ENCODE measurements at places on chromosomes 1 and 21. TPM values are rescaled to one million over a fixed set of nuclear protein-coding genes. Genes with fewer than 3 reads are reported as not detected.

The FCRL5 gene
- not detected for total RNA-seq

The SPATA45 gene
- not detected for total RNA-seq

The VSIG8 gene
- not detected for total RNA-seq

The MIXL1 gene
- not detected for total RNA-seq

The SPATA21 gene
- total RNA-seq, result not detected

The CD48 gene
- 332 TPM for total RNA-seq

The FNDC7 gene
- total RNA-seq, result not detected

The P3H1 gene
- 48.1 TPM for total RNA-seq

The TIE1 gene
- 1.9 TPM for total RNA-seq

The FOXD2 gene
- 0.53 TPM for total RNA-seq

The PRAMEF2 gene
- not detected for total RNA-seq

The SELP gene
- total RNA-seq, result 0.18 TPM

The CCDC30 gene
- 1.5 TPM for total RNA-seq

The GOLT1A gene
- not detected for total RNA-seq

The BSND gene
- 0.12 TPM for total RNA-seq

The SPRR2E gene
- not detected for total RNA-seq

The RAB3GAP2 gene
- 54.0 TPM for total RNA-seq

DNA sequence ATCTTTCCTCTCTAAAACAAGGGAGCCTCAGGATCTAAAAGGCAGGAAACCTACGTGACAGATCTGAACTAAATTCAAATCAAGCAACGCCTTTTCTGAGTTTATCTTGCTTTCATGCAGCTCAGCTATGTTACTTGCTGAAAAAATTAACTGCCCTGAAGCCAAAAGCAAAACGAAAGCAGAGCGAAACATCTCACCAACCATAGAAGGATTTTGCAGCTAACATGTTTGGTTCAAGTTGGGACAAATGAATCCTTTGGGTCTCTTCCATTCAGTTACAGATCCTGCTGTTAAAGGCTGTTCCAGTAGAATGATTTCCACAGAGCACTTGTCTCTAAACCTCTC lies 482 bp downstream of the SLC2A5 start:
- no peak for DNase-seq

GRCh38 chr1:11335417-11336056 lies 62.5 kb downstream of the UBIAD1 start:
- DNase-seq, result no peak

GRCh38 chr1:219533280-219533679 lies 79.6 kb downstream of the ZC3H11B start:
- no peak for DNase-seq

DNA sequence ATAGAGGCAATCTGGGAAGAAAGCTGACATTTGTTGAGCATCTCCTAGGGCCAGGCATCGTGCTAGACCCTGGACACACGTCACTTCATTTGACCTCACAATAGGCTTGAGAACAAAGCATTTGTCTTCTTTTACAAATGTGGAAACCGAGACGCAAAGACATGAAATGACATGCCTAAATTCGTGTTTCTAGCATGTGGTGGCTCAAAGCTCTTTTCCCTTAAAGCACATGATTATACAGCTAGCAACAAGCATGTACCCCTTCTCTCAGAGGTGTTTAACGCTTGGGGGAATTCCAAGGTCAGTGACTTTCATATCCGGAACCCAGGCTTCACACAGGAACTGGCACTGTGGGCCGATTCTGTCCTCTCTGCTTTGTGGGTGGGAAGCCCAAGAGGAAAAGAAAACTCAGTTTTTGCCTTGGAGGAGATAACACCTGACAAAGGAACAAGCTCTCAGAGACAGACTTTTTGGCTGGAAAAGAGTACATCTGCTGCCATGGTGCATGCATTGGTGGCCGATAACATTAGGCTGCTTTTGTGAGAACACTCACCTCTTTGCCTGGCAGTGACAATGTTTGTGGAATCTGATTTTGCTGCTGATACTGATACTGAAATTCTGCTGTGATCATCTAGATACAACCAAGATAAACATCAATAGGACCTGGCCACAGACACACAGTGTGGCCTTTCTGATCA lies 15.4 kb upstream of the CD2 start:
- peak; percentile 82 for DNase-seq

GRCh38 chr1:22855668-22856606 lies 116.7 kb downstream of the LACTBL1 start:
- no peak for DNase-seq

DNA sequence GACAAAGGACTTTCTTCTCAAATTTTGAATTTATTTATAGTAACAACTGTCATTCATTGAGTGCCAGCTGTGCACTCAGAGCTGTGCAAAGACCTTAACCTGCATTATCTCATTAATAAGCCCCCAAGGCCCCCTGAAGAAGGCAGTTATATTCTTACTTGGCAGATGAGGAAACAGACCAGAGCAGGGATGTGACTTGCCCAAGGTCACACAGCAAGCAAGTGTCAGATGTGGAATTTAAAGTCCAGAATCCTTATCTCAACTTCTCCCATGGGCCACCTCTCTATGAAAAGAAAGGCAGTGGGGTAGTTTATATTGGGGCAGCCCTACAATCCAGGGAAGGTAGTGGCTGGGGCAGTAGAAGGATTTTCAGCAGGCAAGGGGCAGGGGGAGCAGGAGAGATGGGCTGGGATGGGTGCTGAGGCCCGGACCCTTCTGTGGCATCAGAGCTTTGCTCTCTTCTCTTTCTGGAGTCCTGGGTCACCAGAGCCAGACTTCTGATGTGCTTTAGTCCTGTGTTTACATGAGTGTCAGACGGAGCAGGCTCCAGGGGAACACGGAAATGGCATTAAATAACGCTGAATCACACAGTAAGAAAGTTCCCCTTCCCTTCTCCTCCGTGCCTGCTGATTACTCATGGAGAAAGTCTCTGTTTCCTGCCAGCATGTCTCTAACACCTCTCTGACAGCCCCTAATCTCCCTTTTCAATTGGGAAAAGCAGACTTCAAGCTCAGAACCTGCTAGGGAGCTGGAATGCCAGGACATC lies 39.5 kb downstream of the EPHB2 start:
- no peak for DNase-seq

DNA sequence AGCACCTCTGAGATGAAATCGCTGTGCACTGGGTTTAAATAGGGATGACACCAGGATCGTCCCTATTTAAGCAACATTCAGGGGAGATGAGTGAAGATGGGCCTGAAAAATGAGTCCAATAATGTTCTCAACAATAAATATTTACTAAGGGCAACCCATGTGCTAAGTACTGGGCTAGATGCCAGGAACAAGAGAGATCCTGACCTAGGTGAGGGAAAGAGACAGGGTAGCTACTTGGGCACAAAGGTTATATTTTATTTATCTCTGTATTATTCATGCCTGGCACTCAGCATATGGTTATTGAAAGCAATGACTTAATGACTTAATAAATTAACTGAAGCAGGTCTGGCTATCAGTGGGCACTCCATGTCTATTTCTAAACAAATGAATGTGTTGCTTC lies 27.4 kb upstream of the AVPR1B start:
- DNase-seq, result no peak

GRCh38 chr1:45617618-45618017 lies 6.2 kb downstream of the CCDC17 start:
- DNase-seq, result no peak

GRCh38 chr1:118881751-118882150 lies 106.4 kb downstream of the TBX15 start:
- DNase-seq, result no peak

- no peak for DNase-seq
Observed at GRCh38 chr1:113142791-113143190, 69.8 kb downstream of the LRIG2 start.

DNA sequence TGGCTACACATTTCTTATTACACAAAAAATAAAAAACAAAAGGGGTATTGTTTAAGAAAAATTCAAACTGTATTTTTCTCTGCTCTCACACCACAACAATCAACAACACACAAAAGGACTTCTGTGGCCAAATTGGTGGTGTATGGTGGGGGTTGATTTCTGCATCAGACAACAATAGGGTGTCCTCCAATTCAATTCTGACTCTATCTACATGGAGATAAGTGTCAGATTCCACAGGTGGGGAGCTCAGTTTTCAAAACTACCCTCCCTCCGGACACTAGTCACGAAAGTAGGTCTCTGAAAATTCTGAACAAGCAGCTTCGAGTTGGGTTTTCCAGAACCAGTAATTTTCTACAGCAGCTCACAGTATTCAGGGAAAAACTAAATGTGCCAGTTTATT lies 744.9 kb upstream of the NCAM2 start:
- DNase-seq, result no peak

DNA sequence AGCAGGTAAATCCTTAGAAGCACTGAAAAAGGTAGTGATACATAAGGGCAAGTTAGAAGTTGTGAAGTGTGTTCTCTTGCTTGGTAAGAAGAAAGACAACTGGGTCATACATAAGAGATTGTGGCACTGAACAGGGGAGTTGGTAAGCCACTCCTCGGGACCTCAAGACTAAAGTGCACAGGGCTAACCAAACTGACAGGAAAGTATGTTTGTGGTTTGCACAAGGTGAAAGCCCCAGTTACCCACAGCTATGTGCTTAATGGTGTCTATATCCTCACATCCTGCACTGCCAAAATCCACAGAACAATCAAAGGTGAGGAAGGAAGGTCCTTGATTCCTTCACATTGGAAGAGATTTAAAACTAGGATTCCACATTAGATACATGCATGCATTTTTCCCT lies 276.5 kb downstream of the DNM3 start:
- peak; percentile 84 for DNase-seq

DNA sequence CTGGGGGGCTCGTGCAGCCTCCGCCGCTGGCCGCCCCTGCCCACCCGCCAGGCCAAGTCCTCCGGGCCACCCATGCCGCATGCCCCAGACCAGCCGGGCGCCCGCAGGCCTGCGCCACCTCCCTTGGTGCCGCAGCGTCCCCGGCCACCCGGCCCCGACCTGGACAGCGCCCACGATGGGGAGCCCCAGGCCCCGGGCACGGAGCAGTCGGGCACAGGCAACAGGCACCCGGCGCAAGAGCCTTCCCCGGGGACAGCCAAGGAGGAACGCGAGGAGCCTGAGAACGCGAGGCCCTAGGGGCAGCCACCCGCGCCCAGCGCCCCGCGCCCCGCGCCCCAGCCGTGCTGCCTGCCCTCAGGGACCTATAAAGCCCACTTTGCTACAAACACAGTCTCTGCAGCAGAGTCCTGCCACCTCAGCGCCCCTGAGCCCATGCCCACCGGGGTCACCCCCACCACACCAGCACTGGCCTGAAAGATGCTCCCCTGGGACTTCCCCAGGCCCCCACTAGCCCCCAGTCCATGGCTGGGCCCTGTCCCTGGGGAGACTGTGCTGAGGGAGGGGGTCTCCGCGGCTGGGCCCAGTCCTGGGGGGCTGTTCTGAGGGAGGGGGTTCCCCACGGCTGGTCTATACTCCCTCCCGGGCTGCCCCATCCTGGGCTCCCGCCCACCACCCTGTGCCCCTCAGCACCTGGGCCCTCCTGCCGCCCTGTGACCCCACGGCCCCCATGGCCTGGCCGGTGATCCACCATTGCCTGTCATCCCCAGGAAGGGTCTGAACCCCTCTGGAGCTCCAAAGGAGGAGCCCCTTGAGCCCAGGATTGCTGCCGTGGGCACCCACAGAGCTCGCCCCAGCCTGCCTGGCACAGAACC lies 8.6 kb downstream of the TNFRSF18 start:
- no peak for DNase-seq

GRCh38 chr1:198669023-198669698 lies 30.3 kb downstream of the PTPRC start:
- peak; percentile 71 for DNase-seq

- peak; percentile 56 for DNase-seq
Observed at GRCh38 chr1:23791516-23792047, 637 bp downstream of the LYPLA2 start.

- DNase-seq, result no peak
Observed at GRCh38 chr1:30719406-30720270, 3.7 kb downstream of the MATN1 start.

GRCh38 chr1:119544165-119544762 lies 37.3 kb downstream of the HSD3B1 start:
- no peak for DNase-seq

DNA sequence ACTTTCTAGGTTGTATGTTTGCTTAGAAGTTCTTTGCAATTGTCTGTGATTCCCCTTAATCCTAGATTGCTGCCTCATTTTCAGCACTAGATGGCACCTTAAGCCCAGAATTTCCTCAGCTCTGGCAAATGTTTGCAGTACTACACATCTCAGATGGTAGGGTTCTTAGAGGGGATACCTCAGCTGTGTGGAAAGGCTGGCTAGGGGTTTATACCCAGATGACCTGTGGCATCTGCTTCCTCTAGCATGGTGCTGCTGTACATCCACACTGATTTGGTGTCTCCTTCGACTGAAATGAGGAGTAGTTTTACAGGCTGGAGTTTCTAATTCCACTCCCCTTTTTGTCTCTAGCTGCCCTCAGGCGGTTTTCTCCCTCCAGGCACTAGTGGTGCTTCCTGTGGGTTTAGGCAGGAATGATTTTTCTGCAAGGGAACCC lies 23.5 kb downstream of the ASB17 start:
- DNase-seq, result no peak

GRCh38 chr1:178034676-178035075 lies 59.2 kb upstream of the RASAL2 start:
- DNase-seq, result no peak

DNA sequence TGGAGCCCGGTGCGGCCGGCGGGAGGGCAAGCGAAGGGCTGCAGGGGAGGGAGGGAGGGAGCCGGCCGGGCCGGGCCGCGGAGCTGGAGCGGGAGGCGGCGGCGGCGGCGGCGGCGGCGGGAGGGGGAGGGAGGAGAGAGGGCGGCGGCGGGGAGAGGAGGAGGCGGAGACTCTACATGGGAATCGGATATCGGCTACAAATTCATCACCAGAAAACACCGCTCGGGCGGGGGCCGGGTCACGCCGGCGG lies at the start of gene AKT3:
AKT3 (minus strand) TSS at position 42 of the 250 bp plus-strand sequence. CDS start 7,073 bp downstream, outside the sequence.
- DNase-seq, result peak; percentile 85

GRCh38 chr21:25359724-25360123 lies 247.6 kb downstream of the MRPL39 start:
- no peak for DNase-seq

DNA sequence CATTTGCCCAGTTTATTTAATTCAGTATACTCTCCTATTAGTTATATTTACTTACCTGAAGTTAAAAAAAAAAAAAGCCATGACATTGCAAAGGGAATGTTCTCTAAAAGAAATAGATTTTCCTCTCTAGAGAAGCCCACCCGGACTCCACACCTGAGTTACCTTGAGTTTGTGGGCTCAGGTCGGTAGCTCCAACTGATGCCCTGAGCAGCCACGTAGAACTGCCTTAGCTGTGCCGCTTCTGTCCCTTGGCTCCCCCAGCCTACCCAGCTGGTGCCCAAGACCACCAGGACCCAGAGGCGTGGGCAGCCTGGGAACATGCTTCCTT lies 250 bp downstream of the F5 start:
- DNase-seq, result no peak

GRCh38 chr1:99886841-99887240 lies 36.7 kb downstream of the AGL start:
- no peak for DNase-seq

DNA sequence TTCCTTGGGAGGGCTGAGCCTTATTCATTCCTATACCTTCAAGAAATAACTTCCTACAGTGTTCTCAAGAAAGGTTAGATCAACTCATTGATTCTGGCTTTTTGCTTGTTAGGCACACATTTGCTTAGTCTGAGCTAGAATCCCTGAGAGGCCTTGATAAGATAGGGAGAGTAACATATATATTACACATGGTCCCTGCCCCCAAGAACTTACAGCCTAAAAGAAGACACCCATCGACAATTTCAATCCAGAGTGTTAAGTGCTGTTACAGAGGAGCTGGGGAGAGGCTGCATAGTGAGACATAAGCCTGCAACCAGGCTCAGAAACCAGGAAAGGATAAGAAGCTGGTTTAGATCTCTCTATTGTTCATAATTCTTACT lies 68.7 kb downstream of the PLPP3 start:
- DNase-seq, result no peak

Data from activated CD8-positive, alpha-beta memory T cell treated with anti-CD3 and anti-CD28 coated beads, Interleukin-2, amount 10 ng/mL, durations not matched to agents 7 days and 5 days (primary cell).